ENCODE measurements at places on chromosomes 7 and 10.

GRCh38 chr7:102223184-102223583, 63.5 kb upstream of the SH2B2 start:
- DNase-seq: no peak

GRCh38 chr7:43433639-43434038, 149.3 kb upstream of the STK17A start:
- DNase-seq: no peak

DNA sequence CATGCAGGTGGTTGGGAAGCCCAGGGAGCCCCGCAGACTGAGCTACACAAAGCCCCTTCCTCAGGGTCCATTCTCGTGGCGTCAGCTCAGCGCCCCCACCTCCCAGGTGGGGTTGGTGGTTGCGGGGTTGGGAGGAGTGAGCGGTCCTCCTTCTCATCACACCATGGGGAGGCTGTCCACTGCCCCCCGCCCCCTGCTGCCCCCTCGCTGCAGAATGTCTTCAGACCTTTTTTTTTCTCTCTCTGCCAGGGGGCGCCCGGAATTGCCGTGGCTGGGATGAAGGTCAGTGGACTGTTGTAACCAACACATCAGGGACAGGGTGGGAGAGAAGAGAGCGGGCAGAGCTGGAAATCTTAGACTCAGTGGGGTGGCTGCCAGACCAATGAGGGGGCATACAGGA, 116.3 kb downstream of the COL13A1 start:
- no peak for DNase-seq

DNA sequence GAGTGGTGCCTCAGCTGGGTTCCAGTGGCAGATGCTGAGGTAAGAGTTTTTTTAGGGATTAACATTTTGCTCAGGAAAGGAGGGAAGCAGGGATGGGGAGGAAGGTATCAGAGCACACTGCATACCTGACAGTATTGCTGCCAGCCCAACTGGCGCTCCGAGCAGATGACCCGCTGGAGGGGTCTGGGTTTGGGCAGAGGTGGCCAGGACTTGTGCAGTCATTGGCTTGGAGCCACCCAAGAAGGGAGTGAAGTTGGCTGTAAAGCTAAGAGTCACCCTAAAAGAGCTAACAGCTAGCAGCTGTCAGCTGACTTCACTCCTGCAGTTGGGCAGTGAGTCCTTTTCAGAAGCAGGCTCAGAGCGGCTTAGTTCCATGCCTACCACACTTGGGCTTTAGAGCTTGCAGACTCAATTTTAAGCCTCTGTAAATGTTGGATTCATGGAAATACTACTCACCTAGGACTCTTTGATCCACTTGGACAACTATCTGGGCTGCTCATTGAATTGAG, 5.8 kb upstream of the ARHGAP22 start:
- DNase-seq: no peak

GRCh38 chr10:932589-932988, 1.1 kb upstream of the LARP4B start:
- no peak for DNase-seq

DNA sequence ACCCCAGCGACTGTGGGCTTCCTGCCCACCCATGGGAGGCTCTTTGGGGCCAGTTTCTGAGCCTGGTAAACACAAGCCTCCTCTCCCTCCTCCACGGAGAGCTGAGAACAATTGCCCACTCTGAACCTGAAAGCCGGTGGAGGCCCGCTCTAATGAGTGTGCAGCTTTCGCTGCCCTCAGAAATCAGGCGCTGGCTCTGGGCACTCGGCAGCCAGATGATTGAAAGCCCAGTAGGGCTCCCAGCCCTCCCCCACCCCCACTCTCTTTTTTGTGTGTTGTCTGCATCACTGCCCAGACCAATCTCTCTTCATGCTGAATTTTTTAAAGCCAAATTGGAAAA, 438.9 kb downstream of the RPS24 start:
- peak; percentile 44 for DNase-seq

GRCh38 chr10:21764466-21765189, 230.6 kb downstream of the MLLT10 start:
- no peak for DNase-seq

- no peak for DNase-seq
Measured at GRCh38 chr7:96017877-96018276, 245.5 kb downstream of the DYNC1I1 start.

- no peak for DNase-seq
Measured at GRCh38 chr7:83520726-83521125, 128.2 kb downstream of the SEMA3E start.

DNA sequence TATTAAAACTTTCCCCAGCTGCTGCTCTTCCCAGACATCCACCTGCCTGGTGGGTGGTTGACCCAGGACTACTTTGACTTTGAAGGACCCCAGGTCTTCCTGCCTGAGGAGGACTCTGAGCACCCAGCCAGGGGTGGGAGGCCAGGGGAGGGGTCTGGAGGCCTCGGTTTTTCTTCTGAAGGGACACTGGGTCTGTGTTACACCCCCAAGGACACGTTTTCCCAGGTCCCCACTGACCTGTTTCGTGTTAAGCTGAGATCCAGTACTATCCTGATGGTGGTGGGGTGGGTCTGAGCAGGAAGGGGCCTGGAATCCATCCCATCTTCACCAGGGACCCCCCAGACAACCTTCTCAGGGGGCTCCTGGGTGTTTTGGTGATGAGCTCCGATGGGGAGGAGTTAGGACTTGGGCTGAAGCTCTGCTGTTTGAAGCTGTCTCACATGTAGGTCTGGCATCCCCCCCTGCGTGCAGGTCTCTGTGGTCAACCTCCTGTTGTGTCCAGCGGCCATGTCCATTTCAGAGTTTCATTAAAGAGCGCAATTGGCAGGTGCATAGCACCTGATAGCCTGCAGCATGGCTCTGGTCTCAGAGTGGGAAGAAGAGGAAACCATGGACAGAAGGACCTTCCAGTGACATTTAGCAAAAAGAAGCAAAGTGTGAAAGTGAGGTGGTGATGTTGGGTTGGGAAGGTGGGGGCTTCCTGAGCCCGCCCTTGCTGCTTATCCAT, 3.5 kb downstream of the JAKMIP3 start:
- DNase-seq: no peak

GRCh38 chr7:86411814-86412213, 231.9 kb upstream of the GRM3 start:
- no peak for DNase-seq

DNA sequence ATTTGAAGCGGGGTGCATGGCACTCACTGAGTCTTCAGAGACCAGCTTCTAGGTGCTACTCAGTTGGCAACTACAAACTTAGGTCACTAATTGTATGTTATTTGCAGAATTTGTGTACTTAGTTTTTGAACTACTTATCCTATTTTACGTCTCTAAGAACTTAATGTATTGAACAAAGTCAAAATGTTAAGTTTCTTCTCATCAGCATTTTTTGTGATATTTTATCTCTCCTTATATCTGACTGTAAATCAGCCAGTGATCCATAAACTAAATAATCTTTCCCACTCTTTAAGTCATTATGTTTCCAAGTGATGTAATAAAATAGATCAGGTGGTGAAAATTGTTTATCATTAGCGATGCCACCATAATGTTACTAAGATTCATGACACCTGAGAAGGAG, 60.3 kb upstream of the TMEM248 start:
- no peak for DNase-seq

- DNase-seq: no peak
Measured at GRCh38 chr7:128931965-128932861, 5.5 kb upstream of the IRF5 start.

- DNase-seq: no peak
Measured at GRCh38 chr7:74066626-74067025, 17.0 kb upstream of the LIMK1 start.

GRCh38 chr7:121073463-121074099, 85.1 kb downstream of the CPED1 start:
- no peak for DNase-seq

DNA sequence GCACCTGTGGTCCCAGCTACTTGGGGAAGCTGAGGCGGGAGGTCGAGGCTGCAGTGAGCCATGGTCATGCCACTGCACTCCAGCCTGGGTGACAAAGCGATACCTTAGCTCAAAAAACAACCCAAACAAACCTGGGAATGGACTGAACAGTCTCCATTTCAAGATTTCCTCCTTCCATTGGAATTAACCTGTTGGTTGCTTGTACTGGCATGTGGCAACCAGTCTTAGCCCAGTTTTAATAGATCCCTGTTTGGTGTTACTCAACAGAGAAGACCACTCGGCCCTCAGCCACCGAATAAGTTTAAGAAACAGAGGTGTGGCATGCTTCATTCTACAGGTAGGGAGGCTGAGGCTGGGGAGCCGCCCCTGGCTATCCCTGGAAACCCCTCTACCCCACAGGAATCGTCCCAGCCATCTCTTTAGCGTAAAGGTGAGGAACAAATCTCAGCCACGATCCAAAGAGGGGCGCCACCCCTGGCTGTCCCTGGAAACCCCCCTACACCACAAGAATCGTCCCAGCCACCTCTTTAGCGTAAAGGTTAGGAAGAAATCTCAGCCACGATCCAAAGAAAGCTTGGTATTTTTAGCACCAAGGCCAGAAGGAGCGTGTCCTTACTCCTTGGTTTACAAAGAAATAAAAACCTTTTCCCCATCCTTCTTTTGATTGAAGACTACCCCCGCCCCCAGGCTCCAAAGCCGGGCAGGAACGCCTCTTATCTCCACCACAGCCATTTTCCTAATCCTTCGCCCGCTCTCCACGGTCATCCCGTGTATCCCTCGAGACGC, 861 bp upstream of the TSPAN14 start:
- no peak for DNase-seq

GRCh38 chr7:48045195-48045765, 9.9 kb downstream of the C7orf57 start:
- DNase-seq: no peak

GRCh38 chr7:69898189-69898588, 299.9 kb downstream of the AUTS2 start:
- no peak for DNase-seq

DNA sequence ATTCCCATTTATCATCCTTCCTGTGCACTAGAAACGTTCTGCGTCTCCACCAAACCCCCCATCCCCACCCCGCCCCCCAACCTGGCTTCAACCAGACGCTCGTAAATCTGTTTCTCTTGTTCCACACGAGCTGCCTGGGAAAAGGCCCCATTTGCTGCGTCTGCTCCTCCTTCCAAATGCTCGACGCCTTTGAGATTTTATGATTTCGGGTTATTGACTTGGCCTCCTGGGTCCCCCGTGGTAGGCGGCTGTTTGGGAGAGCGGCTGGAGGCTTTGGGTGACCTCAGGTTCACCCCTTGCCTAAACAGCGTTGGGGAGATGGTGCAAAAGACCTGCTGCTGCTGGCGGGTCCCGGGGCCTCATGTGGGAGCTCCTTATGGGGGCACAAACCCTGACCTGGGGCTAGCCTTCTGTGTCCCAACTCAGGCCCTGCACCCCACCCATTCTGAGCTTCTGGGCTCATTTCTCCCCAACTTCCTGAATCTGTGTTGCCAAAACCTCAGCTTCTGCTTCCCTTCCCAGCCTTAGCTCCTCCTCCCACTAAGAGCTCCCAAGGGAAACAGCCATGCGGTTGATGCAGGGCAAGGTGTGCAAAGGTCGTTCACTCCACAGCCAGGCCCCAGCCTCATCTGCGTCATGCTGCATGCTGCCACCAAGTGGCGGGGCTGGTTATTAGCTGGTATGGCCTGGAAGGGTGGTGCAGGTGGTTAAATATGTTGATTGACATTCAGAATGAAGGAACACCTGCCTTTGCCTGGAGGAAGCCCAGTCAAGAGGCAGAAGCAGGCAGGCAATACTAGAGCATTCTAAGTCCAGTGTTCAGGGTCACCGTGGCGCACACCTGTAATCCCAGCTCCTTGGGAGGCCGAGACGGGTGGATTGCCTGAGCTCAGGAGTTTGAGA, 49.1 kb upstream of the ELN start:
- DNase-seq: no peak

DNA sequence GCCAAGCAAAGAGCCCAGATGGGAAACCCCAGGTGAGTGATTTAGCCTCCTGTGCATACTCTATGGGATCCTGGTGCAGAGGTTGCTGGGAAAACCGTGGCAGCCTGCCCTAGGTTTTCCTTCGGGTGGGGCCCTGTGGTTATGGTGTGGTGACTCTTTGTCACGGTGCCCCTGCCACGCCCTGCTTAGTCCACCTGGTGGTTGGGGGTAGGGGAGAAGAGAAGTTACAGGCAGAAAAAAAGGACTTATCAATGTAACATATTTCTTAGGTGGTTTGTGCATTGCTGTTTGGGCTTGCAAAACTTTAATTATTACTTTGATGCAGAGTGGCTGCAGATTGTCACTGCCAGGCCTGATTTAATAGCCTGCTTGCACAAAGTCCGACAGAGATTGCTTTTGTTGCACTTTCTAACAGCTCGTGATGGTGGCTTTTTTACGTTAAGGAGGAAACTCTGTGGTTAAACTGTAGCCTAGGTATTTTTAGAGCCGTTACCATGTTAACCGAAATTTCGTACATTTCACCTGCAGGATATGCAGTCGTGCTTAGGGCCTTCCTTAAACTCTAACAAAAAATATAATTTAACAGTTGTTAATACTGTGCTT, 197.4 kb downstream of the RNLS start:
- DNase-seq: no peak

GRCh38 chr7:90760892-90761291, 164.8 kb downstream of the CDK14 start:
- no peak for DNase-seq

GRCh38 chr10:128287921-128288320, 161.7 kb upstream of the MKI67 start:
- peak; percentile 55 for DNase-seq

DNA sequence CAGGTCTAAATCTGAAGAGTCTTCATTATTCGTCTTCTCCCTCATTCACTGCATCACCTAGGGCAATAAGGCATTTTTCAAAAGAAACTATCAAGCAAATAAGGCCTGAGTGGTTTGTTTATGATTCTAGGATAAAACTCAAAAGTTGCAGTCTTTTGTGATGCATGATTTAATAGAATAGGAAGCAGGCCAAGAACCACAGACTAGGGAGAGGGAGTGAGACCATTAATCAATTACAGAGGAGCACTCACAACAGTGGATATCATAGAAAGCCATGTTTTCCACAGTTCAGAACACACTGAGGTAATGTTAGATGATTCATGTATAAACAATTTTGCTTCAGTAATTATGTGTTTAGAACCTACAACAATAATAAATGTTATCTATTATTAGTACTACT, 87.8 kb upstream of the LRRTM3 start:
- no peak for DNase-seq

GRCh38 chr10:96643920-96644319, 57.1 kb upstream of the TM9SF3 start:
- no peak for DNase-seq

DNA sequence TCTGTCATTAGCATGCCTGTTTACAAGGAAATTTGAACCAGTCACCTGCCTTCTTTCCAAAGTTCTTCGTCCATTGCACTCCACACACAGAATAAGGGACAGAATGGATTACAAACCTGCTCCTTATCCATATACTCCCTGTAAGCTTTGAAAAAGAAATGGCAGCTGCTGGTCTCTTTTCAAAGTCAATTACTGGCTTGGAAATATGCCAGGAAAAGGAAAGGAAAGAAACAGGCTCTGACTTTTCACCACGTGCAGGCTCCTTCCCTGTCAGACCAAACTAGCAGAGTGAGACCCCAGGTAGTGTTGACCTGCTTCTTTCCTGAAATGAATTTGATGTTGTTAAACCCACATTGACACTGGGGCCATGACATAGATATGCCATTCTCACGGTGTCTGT, 84.5 kb downstream of the LHFPL3 start:
- no peak for DNase-seq
